NAMALWA (cell line): ENCODE measurements at places on chromosomes 13 and 19.

- DNase-seq: no peak
These were observed 56.8 kb downstream of the SLC7A1 start for GRCh38 chr13:29538652-29539040.

DNA sequence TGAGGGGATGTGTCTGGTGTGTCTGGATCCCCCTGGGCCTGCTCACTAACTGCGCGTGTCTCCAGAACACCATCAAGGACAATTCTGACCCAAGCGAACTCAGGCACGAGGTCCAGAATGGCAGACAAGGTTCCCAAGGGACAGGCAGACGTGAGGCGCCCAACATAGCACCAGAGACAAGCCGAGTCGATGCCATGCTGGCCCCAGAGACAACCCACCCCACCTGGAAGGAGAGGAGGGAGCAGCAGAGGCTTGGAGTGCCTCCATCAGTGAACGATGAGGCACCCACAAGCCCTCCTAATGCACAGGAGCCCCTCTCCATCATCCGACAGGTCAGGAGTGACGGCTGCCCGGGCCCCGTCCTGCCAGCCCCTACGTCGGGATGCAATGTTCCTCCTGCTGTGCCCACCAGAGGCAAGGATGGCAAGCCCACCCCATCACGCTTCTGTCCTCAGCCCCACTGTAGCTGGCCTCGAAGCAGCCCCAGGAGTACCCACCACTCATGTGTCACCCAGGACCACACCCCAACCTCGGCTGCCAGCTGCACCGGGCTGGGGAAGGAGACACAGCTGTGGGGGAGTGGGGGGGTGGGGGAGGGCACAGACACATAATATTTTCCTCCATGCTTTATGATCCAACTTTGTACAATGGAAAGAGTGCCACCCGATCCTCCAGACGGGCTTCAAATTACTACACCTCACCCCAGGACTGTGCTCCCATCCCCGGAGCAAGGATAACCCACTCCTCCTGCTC lies 11.8 kb downstream of the AP3D1 start:
- DNase-seq: no peak

DNA sequence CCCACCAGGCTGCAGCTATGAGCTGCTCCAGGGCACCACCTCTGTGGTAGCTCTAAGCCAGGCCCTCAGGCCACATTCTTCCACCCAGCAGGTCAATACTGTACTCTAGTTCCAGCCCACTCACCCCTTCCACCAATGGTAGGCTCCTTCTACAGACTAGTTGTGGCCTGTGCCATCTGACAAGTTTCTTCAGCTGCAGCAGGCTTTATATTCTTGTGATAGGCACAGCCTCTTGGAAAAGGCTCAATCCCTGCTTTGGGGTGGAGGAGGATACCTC lies 8.5 kb downstream of the MICU2 start:
- DNase-seq: no peak

GRCh38 chr19:12364391-12365235 lies 870 bp downstream of the ZNF442 start:
- DNase-seq: no peak

GRCh38 chr13:112687836-112688559 lies 1.8 kb upstream of the ATP11A start:
- DNase-seq: no peak
